ENCODE measurements at places on chromosomes 6 and 20.

GRCh38 chr6:140393665-140394540 lies 1019.5 kb upstream of the CITED2 start:
- DNase-seq: no peak

GRCh38 chr6:137705160-137706082 lies 161.6 kb upstream of the TNFAIP3 start:
- DNase-seq: peak; percentile 53

DNA sequence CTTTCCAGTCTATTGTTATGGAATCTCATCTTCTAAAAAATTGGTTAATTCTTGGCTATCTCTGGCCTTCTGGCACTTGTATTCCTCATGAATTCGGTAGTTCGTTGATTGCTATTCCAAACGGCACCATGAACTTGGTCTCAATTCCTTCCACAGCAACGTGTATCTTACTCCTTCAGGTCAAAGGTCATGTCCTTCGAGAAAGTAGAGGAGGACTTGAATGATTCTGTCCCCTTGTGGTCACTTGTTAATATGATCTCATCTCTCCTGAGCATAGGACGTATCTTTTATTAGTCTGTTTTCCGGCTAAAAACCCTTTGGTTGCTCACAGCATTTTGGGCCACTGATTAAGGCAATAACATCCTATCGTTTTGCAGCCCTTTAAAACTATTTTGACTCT lies 9.4 kb downstream of the TLDC2 start:
- DNase-seq: no peak

GRCh38 chr6:80020381-80021120 lies 16.1 kb downstream of the TTK start:
- DNase-seq: no peak

DNA sequence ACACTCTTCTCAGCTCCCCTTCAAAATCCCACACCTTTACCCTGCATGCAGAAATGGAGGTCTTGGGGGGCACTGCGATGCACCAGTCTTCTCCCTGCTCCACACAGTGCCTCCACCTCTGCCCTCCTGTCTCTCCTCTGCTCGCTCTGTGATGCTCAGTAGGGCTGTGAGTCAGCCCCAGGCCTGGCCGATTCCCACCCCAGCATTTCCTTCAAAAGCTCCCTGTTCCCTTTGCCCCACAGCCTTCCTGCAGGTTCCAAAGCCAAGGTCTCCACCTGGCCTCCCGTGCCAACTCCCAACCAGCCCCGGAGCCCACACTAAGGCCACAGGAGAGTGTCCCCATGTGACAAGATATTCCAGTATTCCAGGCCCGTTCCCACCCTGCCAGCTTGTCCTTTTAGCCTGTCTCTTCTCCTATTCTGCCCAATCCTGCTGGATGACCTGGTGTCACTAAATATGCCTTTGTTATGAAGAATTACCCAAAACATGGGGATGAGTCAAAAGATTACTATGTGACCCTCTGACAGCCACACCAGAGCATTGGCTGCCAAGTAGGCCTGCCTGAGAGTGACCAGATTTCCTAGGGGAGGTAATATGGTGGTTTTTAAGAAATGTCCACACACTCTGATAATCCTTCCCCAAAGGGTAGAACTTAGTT lies 118.9 kb upstream of the NXT1 start:
- no peak for DNase-seq

DNA sequence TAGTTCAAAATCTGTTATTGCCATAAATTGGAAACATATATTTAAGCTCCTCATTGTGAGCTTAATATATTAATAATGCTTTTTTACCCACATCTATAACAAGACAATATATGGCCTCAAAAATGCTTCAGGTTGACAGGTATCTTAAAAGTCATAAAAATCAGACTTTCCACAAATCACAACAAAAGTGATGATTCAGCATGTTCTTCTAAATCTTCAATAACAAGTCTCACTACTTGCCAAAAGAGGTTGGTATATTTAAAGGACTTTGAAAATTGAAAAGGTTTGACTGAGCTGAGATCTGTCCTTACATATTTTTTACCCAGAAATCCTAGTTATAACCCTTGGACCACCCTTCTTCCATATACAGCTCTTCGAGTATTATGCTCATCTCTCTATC lies 41.7 kb downstream of the ASCC3 start:
- no peak for DNase-seq

DNA sequence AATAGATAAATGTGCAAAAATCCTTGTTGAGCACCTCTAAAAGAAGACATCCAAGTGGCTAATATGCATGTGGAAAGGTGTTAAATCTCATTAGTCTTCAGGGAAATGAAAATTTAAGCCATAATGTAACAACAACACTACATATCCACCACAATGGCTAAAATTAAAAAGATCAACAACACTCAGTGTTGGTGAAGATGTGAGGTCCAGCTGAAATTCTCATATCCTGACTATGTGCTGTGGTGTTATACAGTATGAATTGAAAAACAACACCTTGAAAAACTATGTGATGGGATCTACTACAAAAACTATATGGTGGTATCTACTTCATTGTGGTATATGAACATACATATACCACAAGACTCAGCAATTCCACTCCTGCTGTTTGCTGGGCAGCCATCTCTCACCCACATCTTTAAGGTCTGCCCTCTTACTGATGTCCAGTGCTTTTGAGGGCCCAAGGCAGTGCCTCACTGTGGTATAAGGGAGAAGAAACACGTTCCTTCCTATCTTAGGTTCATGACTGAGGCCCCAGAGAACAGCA lies 146.4 kb downstream of the CD83 start:
- DNase-seq: no peak

- peak; percentile 65 for DNase-seq
Observed at GRCh38 chr20:4108495-4109306, 93.3 kb upstream of the RNF24 start.

DNA sequence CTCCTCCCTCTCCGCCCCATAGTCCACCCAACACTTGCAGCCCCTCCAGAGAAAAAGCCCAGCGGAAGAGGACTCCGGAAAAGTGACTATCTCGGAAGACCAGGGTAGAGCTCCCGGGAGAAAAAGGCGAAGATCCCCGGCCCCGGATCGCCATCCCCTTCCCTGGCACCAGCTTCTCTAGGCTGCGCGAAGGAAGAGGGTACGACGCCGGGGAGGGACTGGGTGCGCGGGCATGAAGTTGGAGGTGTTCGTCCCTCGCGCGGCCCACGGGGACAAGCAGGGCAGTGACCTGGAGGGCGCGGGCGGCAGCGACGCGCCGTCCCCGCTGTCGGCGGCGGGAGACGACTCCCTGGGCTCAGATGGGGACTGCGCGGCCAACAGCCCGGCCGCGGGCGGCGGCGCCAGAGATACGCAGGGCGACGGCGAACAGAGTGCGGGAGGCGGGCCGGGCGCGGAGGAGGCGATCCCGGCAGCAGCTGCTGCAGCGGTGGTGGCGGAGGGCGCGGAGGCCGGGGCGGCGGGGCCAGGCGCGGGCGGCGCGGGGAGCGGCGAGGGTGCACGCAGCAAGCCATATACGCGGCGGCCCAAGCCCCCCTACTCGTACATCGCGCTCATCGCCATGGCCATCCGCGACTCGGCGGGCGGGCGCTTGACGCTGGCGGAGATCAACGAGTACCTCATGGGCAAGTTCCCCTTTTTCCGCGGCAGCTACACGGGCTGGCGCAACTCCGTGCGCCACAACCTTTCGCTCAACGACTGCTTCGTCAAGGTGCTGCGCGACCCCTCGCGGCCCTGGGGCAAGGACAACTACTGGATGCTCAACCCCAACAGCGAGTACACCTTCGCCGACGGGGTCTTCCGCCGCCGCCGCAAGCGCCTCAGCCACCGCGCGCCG lies 822 bp downstream of the FOXQ1 start:
- DNase-seq: no peak

GRCh38 chr6:38767560-38767959 lies 52.4 kb downstream of the DNAH8 start:
- DNase-seq: no peak

DNA sequence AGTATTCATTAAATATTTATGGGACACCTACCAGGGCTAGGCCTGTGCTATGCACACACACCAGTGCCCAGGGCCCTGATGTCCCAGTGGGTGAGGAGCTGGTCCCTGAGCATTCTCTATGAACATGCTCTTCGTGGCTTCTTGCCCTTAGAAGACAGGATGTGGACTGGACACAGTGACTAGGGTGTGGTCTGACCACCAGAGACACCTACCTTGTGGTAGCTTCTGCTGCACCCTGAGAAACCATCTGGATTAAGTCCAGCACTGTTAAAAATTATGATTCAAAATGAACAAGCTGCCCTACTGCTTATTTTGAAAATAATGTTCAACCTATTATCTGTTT lies 112.9 kb upstream of the RPS6KA2 start:
- DNase-seq: no peak
